MM.1S (cell line): ENCODE measurements at places on chromosomes 5 and 9.
A peak's percentile ranks its signal among the peaks of the same experiment; 100 is the strongest.

- H3K36me3 ChIP-seq, result no peaks in the 10 kb centered on the region
- H3K4me1 ChIP-seq, result no peaks in the 10 kb centered on the region
- no peak for DNase-seq
- H3K27me3 ChIP-seq, result no peaks in the 10 kb centered on the region
- H3K4me3 ChIP-seq, result no peak overlapping the region
Measured at GRCh38 chr9:93225417-93225816, 41.5 kb downstream of the WNK2 start.

DNA sequence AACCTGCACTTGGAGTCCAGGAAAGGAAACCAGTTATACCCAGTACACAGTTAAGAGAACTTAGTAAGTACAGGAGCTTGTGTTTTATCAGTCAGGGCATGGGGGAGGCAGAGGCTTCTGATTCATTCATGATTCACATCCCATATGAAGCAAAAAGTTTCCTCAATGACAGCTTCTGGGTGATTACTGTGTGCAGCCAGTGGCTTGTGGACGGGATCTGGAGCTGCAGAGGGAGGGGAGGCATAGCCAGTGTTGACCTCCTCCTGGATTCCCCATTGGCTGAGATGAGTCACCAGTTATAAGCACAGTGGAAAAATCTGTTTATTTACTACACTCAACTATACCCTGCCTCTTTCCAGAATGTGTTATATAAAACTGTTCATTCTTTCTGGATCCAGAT is 17.7 kb downstream of the IL31RA start:
- no peaks in the 10 kb centered on the region for H3K36me3 ChIP-seq
- H3K4me1 ChIP-seq, result no peaks in the 10 kb centered on the region
- no peak overlapping the region for H3K4me3 ChIP-seq
- H3K27me3 ChIP-seq, result no peaks in the 10 kb centered on the region

- no peaks in the 10 kb centered on the region for H3K4me1 ChIP-seq
- no peak overlapping the region for H3K27ac ChIP-seq
- no peaks in the 10 kb centered on the region for H3K36me3 ChIP-seq
- H3K4me3 ChIP-seq, result no peak overlapping the region
- H3K27me3 ChIP-seq, result no peaks in the 10 kb centered on the region
Measured at GRCh38 chr5:142902186-142902965, 132.2 kb downstream of the ARHGAP26 start.

GRCh38 chr5:79357398-79357797 is 121.5 kb downstream of the JMY start:
- H3K4me1 ChIP-seq, result no peaks in the 10 kb centered on the region
- H3K27me3 ChIP-seq, result no peaks in the 10 kb centered on the region
- H3K27ac ChIP-seq, result no peak overlapping the region
- no peak for DNase-seq
- H3K4me3 ChIP-seq, result no peak overlapping the region

DNA sequence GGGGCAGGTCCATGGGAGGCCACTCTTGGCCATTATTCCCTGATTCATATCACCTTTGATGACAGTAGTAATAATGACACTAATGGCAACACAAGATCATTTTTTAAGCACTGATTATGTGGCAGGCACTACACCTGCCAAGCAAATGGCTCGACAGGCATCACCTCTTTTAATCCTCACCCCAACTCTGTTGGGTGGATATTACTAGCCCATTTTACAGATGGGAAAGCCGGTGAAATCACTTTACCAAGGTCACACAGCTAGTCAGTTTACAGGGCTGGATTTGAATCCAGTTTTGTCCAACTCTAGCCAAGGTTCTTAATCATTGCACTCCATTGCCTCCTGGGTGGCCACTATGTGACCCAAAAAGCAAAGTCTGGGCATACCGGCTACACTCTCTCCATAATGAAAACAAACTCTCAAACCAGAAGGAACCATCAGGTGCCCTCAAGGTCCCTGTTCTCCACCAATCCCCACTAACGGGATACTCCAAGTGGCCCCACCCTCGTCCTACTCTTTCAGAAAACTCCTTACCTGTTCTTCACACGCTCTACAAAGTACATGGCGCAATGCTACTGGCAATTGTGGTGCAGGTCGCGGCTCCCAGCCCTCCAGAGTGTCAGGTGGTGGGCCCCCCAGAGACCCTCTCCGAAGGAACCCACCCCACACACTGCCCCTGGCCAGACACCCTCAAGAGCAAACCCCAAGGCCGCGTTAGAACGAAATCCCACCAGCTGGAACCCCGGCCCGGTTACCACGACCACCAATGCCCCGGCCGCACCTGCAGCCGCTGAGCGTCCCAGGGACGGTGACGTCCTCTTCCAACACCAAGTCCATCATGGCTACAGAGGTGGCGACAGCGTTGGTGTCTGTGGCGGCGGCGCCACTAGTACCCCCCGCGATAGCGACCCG is 572 bp downstream of the CDK5RAP2 start:
- H3K4me1 ChIP-seq, result peaks cover 37% of the 10 kb centered on the region
- no peaks in the 10 kb centered on the region; the same call in 1 of the 2 replicates for H3K36me3 ChIP-seq
- no peaks in the 10 kb centered on the region for H3K27me3 ChIP-seq

DNA sequence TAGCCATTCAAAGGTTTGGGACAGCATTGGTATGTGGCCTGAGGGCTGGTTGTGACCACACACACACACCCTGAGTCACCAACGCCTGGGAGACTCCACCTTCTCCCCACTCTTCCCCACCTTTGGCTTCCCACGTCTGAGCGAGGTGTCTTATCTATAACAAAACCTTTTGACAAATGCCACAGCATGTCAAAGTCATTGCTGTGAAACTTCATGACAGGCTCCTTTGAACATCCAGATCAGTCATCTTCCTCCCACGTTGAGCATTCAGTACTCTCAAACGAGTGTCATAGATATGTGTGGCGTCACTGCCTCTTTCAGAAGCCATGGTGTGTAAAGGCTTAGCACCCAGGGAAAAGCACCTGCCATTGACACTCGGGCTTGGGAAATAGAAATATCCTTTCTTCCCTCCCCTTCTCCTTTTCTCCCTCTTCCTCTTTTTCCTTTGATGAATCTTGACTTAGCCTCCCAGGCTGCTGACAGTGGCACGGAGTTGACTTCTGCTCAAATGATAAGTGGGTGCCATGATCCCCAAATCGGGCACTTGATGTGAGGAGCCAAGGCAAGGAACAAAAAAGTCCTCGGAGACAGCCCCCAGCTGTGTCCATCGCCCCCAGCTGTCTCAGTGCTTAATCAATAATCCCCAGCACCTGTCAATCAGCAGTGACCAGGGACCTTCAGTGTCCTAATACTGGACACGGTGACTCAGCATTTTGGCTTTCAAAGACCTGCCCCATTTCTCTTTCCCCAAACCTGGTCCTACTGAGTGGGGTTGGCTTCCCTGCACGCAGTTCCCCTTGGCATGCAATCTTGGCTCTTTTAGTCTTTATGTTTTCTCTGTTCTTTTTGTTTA is 114.8 kb downstream of the FGF18 start:
- H3K27ac ChIP-seq, result no peak overlapping the region
- no peak overlapping the region for H3K4me3 ChIP-seq

DNA sequence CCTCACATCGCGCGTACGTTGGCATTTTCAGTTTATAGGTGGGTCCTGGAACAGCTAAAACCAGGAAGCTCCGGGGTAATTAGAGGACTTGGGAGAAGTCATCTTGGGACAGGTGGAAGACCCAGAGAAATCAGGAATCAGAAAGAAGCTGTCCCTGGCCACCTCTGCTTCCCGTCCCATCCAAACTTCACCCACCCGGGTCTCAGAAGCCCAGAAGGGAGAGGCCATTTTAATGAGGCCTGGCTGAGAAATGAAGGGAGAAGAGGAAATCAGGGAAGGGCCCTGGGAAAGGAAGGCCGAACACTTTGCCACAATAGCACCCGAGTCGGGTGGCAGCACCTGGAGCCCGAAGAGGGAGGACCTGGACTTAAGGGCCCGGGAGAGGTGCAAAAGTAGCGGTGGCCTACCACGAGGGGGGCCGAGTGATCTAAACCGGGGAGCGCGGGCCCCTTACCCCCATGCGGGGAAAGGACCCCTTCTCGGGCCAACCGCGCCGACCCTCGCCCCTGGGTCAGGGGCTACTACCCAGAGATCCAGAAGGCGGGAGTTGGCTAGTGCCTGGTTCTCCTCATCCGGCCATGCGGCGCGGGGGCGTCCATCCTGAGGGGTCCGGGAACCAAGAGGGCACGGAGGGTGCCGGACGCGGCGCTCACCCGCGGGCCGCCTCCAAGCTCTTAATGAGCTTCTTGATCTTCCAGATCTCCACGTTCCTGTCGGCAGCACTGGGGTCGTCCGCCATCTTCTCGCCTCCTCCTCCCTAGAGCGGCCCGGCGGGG is 668 bp downstream of the ETF1 start:
- DNase-seq, result no peak
- H3K27ac ChIP-seq, result peak overlapping the region; percentile 83
- peak overlapping the region; percentile 96 for H3K4me3 ChIP-seq

- H3K36me3 ChIP-seq, result no peaks in the 10 kb centered on the region
- no peaks in the 10 kb centered on the region for H3K27me3 ChIP-seq
- DNase-seq, result no peak
Measured at GRCh38 chr9:104078596-104078995, 15.5 kb upstream of the SMC2 start.

- no peaks in the 10 kb centered on the region for H3K4me1 ChIP-seq
- H3K4me3 ChIP-seq, result no peak overlapping the region
- no peak for DNase-seq
- H3K36me3 ChIP-seq, result no peaks in the 10 kb centered on the region
Measured at GRCh38 chr9:16673171-16673570, 197.3 kb downstream of the BNC2 start.

DNA sequence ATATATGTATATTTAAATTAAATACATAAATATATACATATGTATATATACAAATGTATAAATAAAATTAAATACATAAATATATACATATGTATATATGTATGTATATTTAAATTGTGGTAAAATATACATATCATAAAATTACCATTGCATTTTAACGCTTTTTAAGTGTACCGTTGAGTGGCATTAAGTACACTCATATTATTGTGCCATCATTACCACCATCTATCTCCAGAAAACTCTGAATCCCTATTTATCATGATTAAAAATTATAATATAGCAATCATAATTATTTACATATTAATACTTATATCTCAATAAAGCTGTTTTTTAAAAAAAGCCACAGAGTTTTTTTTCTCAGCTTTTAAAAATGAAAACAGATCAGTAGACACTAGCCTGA is 27.1 kb upstream of the VCAN start:
- H3K4me3 ChIP-seq, result no peak overlapping the region
- H3K27ac ChIP-seq, result no peak overlapping the region
- DNase-seq, result no peak
- H3K4me1 ChIP-seq, result no peaks in the 10 kb centered on the region
- no peaks in the 10 kb centered on the region for H3K27me3 ChIP-seq

DNA sequence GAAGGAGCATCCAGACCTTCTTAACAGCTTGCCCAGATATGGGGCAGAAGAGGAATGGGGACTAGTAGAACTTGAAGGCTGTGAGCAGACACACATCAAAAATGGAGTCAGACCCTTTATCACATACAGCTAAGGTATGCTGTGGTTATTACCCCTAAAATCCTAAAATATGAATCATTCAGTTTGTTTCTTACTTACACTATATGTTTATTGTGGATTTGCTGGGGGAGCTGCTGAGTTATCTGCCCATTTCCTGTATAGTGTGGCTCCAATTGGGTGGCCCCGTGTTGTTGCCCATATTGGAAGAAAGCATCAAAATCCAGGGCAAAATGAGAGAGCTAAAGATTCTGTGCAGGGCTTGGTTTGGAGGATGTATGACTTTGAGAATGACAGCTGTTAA is 56.9 kb downstream of the AP3S1 start:
- no peaks in the 10 kb centered on the region for H3K4me1 ChIP-seq
- H3K27me3 ChIP-seq, result no peaks in the 10 kb centered on the region
- H3K27ac ChIP-seq, result no peak overlapping the region
- H3K36me3 ChIP-seq, result no peaks in the 10 kb centered on the region
- no peak for DNase-seq

GRCh38 chr9:113558632-113559502 is 95.3 kb downstream of the RGS3 start:
- no peak for DNase-seq
- no peaks in the 10 kb centered on the region for H3K4me1 ChIP-seq
- no peaks in the 10 kb centered on the region for H3K27me3 ChIP-seq
- no peak overlapping the region for H3K4me3 ChIP-seq
- no peak overlapping the region for H3K27ac ChIP-seq

DNA sequence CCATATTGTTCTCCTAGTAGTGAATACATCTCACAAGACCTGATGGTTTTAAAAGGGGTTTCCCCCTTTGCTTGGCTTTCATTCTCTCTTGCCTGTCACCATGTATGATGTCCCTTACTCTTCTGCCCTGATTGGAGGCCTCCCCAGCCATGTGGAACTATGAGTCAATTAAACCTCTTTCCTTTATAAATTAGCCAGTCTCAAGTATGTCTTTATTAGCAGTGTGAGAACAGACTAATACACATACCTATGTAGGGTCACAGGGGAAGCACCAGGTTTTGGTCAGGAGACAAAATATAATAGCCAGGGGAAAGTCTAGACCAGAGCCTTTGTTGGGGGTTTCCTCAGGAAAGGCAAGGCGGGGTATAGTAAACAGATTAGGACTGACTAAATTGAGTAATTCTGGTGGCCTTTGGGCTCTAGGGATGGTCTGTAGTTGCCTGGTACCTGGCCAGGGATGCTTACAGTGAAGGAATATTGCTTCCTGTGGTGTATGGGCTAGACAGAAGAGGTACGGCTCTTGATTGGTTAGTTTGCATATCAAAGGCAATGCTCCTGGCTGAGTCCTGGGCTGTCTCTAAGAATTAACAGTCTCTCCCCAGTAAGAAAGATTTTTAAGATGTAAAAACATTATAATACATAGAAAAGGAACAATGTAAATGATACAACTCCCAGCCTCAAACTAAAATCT is 254.5 kb downstream of the ELAVL2 start:
- H3K4me1 ChIP-seq, result 0 out of 2 replicates have a peak, but pooled peaks cover 2% of the 10 kb centered on the region
- H3K4me3 ChIP-seq, result no peak overlapping the region
- no peak for DNase-seq
- H3K27ac ChIP-seq, result no peak overlapping the region

GRCh38 chr9:1761807-1762206 is 253.3 kb upstream of the SMARCA2 start:
- DNase-seq, result no peak
- H3K36me3 ChIP-seq, result no peaks in the 10 kb centered on the region
- no peaks in the 10 kb centered on the region for H3K27me3 ChIP-seq

DNA sequence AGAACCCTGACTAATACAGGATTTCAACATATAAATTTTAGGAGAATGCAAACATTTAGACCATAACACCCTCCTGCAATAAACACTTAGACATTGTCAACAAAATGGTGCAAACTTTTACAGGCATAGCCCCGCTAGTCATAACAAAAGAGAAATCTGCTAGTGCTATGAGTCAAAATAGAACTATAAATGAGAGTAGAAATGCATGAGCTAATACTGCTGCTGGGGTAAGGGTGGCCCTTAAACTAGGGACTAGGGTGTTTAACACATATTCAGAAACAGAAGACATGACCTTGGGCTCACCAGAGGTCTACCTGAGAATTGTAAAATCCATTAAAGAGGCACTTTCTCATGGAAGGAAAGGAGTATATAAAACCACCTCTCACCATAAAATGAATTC is 131.6 kb downstream of the TLR4 start:
- no peaks in the 10 kb centered on the region for H3K4me1 ChIP-seq
- no peaks in the 10 kb centered on the region for H3K27me3 ChIP-seq
- no peaks in the 10 kb centered on the region for H3K36me3 ChIP-seq
- H3K27ac ChIP-seq, result no peak overlapping the region
- H3K4me3 ChIP-seq, result no peak overlapping the region

- H3K36me3 ChIP-seq, result no peaks in the 10 kb centered on the region
- no peak for DNase-seq
- H3K27me3 ChIP-seq, result no peaks in the 10 kb centered on the region
Measured at GRCh38 chr5:168187614-168188013, 103.8 kb upstream of the WWC1 start.
